Hematopoietic multipotent progenitor cell treated with erythropoietin and hydrocortisone succinate and interleukin-3 and kit ligand, for 4 days (in vitro differentiated cells): ENCODE measurements at places on chromosomes 11 and 22.

GRCh38 chr11:106152013-106152412, 74.6 kb downstream of the AASDHPPT start:
- no peak for DNase-seq

DNA sequence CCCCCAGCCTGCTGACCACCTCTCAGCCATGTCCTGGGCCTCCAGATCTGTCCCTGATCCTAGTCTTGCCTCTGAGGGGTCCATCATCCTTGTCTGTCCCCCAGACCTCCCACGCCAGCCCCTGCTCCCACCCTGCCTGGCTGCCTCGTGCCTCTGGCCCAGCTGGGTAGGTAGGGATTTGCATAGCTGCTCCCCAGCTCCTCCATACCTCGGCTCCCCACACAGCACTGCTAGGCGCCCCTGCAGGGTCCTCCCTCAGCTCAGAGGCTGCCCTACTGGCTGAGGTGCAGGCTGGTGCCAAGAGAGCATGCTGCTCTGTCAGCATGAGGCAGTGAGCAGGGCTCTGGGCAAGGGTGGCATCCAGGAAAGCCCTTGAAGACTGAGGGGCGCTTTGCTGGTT, 47.7 kb downstream of the NFAM1 start:
- DNase-seq: no peak

DNA sequence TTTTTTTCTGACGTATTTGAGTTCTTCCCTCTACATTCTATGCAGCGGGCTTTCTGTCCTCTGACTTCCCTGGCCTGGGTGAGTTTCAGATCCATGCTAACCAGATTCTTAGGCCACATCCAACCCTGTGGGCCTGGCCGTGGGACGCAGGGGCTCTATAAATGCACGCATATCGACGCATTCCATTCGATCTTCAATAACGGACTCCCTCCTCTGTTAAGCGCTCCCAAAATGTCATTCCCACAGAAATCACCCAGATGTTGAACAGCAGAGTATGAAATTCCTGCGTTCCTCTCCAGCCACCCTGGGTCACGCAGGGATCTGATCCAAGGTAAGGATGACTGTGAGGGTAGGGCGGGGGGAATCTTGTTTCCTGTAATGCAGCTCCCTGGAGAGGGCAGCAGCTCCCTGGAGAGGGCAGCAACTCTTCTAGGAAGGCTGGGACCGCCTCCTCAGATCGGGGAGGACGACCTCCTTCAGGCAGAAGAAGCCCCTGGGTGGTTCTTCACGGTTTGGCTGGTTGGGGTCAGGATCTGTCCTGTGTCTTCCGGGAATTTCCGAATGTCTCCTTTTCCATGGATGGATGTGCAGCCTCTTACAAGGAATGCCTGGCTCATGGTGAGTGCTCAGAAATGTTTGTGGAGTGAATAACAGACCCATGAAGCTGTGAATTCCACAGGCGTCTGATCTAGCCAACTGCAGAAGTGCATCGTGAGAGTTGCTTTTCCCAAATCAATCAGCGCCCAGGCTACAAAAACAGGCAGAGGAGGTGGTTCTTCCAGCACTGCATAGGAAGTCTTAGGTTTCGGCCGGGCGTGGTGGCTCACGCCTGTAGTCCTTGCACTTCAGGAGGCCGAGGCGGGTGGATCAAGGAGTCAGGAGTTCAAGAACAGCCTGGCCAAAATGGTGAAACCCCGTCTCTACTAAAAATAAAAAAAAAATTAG, 12.2 kb downstream of the MRGPRD start:
- DNase-seq: no peak

- no peak for DNase-seq
Observed at GRCh38 chr11:42006766-42007165, 547.3 kb upstream of the LRRC4C start.

GRCh38 chr11:114416441-114416961, 16.0 kb downstream of the RBM7 start:
- DNase-seq: no peak
